ENCODE measurements at places on chromosomes 1 and 21. TPM values are rescaled to one million over a fixed set of nuclear protein-coding genes. Genes with fewer than 3 reads are reported as not detected.

The SELP gene
- 0.66 TPM for total RNA-seq

The DENND2C gene
- 0.31 TPM for total RNA-seq

The SPRR2G gene
- not detected for total RNA-seq

The PALMD gene
- total RNA-seq = not detected

All from activated naive CD4-positive, alpha-beta T cell treated with anti-CD3 and anti-CD28 coated beads, Interleukin-2, amount 10 ng/mL, durations not matched to agents 5 hours and 36 hours (primary cell).